Mesenteric fat pad (tissue), 1 donor: ENCODE measurements at places on chromosomes 1 and 21.

DNA sequence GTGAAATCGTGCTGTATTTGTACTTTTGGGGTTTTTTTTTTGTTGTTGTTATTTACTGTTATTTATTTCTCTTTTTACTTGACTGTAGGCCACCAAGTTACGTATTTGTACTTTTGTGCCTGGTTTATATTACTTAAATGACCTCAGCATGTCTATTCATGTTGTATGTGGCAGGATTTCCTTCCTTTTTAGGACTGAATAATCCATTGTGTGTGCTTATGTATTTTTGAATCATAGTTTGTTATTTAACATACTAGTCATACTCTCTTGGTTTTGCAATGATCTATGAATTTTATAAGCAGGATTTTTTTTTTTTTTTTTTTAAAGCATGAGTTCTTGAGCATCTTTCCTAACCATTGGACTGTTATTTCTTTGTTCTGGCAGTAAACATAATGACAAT is 51.2 kb downstream of the RNF2 start:
- DNase-seq, result no peak

- peak; percentile 47 for DNase-seq
These were observed 14.3 kb downstream of the MRAP start for GRCh38 chr21:32312976-32313375.

GRCh38 chr1:161738627-161739287 is 10.8 kb upstream of the DUSP12 start:
- no peak for DNase-seq

DNA sequence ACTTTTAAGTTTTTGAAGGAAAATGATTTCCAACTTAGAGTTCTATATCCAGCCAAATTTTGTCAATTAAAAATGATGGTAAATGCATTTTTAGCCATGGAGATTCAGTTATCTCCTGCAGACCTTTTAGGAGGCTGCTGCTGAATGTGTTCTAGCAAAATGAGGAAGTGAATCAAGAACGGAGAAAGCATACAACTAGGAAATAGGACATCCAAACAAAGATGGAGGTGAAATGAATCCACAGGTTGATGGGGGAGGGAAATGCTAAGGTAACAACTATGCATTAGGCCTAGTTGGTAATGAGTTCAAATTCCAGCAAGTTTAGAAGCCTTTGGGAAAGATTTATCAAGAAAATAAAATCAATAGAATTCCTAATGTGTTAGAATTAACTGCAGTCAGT is 80.5 kb downstream of the FNBP1L start:
- DNase-seq, result no peak

DNA sequence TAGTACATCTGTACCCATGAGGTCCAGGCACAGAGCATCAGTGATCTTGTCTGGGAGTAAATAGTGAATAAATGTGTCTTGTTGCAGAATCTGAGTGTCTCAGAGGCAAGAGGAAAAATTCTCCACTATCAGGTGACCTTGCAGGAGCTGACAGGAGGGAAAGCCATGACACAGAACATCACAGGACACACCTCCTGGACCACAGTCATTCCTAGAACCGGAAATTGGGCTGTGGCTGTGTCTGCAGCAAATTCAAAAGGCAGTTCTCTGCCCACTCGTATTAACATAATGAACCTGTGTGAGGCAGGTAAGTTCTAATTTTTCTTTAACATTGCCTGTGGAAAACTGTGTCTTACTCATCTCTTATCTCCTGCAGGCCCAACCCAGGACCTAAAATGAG is 43.1 kb downstream of the IL12RB2 start:
- no peak for DNase-seq

GRCh38 chr21:35195232-35195631 is 146.1 kb upstream of the RUNX1 start:
- DNase-seq, result no peak

- no peak for DNase-seq
These were observed 20.8 kb downstream of the TNNT2 start for GRCh38 chr1:201356701-201357100.

- no peak for DNase-seq
These were observed 96.3 kb upstream of the ST6GALNAC5 start for GRCh38 chr1:76770979-76771378.

- DNase-seq, result no peak
These were observed 7.3 kb upstream of the C1orf162 start for GRCh38 chr1:111466480-111466879.

- DNase-seq, result no peak
These were observed 4.7 kb downstream of the FMOD start for GRCh38 chr1:203346060-203346768.

DNA sequence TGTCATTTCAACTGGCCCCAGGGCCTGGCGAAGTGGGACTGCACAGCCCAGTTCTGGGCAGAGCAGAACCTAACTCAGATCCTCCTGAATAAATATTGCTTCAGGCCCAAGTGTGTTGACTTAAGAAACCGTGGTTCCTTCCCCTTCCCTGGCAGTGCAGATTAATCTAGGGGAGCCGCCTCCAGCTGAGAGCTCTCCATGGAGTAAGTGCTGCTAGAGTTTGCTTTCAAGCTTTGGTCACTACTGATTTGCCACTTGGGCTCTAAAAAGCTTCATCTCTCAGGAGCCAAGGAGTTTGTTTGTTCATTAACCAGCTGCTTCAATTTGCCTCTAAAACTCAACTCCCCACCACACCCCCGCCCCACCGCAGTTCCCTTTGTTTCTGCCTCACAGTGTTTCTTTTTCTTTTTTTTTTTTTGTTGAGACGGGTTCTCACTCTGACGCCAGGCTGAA is 112.1 kb downstream of the DTL start:
- DNase-seq, result no peak

- DNase-seq, result no peak
These were observed 1.5 kb upstream of the DNAJB4 start for GRCh38 chr1:78003070-78003746.

GRCh38 chr1:167429612-167430011 is 88.7 kb downstream of the CD247 start:
- no peak for DNase-seq

GRCh38 chr1:68281946-68282615 is 49.8 kb upstream of the WLS start:
- DNase-seq, result no peak

- no peak for DNase-seq
These were observed 82.5 kb downstream of the FGGY start for GRCh38 chr1:59379371-59379728.

- DNase-seq, result no peak
These were observed 217.4 kb upstream of the KCNK2 start for GRCh38 chr1:214864896-214865688.

- no peak for DNase-seq
These were observed 2.1 kb upstream of the TNFRSF14 start for GRCh38 chr1:2553871-2554620.

DNA sequence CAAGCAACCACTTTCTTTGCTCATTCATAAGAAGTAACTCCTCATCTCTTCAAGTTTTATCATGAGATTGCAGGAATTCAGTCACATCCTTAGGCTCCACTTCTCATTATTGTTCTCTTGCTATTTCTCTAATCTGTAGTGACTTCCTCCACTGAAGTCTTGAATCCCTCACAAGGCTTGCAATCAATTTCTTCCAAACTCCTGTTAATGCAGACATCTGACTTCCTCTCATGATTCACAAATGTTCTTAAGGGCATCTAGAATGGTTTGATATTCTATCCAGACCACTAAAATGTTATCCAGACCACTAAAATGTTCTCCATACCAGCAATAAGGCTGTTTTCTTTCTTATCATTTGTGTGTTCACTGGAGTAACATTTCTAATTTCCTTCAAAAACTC is 528.1 kb downstream of the DPYD start:
- no peak for DNase-seq

GRCh38 chr21:43866659-43867331 is 1.8 kb downstream of the AGPAT3 start:
- DNase-seq, result no peak

GRCh38 chr1:15283526-15283925 is 36.5 kb downstream of the FHAD1 start:
- DNase-seq, result peak; percentile 53

DNA sequence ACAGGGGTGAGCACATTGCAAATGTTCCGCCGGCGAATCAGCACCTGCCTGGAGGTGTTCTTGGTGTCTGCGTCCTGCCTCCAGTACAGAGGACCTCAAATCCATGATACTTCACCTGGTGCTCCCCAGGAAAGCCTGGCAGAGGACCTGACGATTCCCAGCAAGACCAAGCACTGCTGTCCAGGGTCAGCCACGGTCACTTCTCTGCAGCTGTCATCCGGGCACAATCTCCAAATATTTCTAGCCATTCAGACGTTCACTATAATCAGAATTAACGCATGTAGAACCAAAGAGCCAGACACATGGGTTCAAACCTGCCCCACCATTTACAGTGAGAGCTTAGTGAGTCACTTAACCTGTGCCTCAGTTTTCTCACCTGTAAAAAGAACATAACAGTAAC is 74.5 kb downstream of the CLIC6 start:
- no peak for DNase-seq

DNA sequence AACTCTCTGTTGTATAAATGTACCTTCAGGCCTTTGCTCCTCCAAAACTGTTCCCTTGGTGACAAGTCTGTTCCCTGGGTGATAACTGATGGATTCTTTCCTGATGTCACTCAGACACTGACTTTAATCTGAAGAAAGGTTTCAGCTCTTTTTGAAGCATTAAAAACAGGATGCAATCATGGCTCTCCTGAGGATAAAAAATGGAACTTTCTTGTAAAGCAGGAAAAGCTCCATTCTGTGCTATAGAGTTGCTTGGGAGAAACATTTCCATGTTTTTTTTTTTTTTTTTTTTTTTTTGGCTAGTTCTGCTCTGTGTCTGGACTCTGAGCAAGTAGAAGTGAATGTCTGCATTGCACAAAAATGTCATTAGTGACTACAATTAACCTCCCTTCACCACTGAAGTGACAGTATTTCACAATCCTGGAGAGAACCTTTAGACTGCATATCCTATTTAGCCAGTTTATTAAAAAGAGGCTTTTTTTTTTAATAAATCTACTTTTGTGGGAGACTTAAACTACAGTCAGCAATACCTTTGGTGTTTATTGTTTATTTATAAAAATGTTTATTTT is 101.7 kb upstream of the PRMT6 start:
- no peak for DNase-seq

DNA sequence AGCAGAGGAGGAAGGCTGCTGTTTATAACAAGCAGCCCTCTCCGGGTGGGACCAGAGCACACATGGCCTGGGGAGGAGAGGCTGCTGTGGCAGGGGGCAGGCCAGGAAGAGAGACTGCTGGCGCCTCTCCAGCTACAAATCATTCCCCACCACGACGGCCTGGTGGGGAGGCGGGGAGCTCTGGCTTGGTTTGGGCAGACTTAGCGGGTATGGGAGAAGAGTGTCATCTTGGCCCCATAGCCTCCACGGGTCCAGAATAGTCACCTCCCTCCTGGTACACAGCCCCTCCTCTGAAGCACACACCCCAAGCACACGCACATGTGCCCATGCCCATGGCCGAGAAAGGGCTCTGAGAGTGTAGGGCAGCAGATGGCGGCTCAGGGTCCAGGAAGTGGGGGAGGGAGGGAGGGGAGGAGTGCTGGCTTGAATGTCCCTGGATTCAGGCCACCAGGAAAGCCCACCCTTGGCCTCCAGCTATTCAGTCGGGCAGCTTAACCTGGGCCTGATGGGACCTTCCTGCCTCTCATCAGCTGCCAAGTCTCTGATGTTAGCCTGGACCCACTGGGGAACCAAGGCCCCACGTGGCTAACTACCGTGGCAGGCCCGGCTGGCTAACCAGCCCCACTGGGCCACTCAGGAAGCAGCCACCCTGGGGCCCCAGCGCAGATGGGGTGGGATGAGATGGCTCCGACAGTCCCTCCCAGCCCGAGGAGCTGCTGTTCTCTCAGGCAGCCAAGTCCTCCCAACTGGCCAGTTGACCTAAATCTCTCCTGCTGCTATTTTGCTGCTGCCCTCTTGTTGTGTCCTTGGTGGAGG is 10.9 kb downstream of the LRP8 start:
- no peak for DNase-seq

DNA sequence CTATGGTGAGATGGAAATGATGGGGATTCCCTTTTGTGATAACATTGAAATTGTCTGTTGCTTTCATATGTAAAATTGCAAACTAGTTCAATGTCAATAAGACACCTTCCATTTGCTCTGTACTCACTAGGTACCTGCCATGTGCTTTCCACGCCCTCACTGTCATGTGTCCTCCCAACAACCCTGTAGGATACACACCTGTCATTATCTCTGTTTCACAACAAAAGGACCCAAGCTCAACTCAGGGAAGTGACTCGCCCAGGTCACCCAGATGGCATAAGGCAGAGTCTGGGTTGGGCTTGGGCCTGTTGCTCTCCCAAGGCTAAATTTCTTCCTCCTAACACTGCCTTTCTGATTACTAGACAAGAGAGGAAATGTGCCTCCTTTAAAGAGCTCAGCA is 45.3 kb upstream of the MCOLN3 start:
- DNase-seq, result no peak

GRCh38 chr1:110556471-110556807 is 37.5 kb upstream of the KCNA10 start:
- DNase-seq, result no peak

- no peak for DNase-seq
These were observed 466 bp downstream of the PEX10 start for GRCh38 chr1:2411801-2412394.

GRCh38 chr1:156074661-156075060 is 7.6 kb downstream of the MEX3A start:
- DNase-seq, result no peak

DNA sequence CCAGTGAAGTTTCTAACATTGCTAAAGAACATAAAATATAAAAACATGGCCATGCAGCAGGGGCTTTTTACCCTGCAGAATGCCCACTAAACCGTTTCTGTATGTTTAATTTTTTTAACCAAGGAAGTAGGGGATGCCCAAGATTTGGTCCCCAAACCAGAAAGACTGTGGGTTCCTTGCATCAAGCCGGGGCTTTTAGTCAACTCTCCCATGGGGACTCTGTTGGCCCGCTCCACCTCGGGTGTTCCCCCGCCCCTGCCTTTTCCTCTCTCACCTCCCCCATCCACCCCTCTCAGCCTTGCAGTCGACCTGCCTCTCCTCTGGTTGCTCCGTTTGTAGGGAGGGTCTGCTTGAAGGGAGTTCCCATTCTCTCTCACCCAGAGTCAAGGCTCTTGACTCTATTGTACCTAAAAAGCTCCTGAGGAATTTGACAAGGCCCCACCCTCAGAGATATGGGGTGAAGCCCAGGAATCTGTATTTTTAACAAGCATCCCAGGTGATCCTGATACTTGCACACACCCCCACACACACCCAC is 117.5 kb downstream of the TOMM20 start:
- DNase-seq, result peak; percentile 28

- no peak for DNase-seq
These were observed 56.2 kb upstream of the DPH5 start for GRCh38 chr1:101081496-101082488.

DNA sequence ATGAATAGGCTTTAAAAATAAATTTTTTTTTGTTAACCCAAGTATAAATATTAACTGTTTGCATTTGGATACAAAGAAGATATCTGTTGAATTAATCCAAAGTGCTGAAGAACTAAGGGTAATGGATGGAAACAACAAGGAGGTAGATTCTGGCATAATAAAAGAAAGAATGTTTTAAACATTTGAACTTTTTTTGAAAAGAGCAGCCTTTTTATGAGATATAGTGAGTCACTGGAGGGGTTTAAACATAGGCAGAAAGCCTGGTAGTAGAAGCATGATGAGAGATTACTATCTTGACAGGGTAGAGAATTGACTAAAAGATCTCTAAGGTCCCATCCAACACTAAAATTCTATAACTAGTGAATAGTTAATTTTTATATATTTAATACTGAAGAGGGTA is 2.7 kb downstream of the MIER1 start:
- DNase-seq, result no peak
